Ammon's horn (tissue), 1 donor: ENCODE measurements at places on chromosomes 3 and 15.

GRCh38 chr15:100735129-100736053, 133.0 kb downstream of the ASB7 start:
- no peak for DNase-seq

DNA sequence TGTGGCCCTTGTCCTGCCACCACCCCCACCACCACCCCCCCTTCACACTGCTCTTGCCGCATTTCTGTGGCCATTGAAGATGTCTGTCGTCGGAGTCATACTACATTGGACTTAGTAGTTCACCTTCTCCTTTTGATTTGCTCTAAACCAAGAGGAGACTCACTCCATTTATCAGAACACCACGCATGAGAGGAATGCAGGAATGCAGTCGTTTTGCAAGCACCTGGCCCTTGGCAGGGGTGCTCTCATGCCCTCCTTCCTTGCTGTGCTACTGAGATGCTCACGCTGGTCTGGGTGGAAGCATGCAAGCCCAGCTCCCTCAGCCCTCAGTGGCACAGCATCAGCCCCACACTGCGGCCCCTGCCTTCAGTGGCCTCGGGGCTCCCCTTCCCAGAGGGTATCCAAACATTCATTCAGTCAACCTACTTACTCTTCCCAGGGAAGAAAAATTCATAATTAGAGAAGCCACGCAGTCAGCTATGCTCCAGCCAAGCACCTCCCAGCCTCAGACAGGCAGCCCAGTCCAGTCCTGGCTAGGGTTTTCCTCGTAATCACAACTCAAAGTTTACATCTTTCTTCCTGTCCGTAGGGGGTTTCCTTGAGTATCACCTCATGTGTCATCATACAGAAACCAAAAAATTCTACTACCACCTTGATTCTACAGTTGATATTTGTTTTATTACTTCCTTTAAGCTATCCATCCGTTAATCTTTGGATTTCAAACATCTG, 520.0 kb downstream of the GABRG3 start:
- DNase-seq: no peak

- no peak for DNase-seq
Observed at GRCh38 chr15:100245855-100246254, 95.9 kb downstream of the ADAMTS17 start.

DNA sequence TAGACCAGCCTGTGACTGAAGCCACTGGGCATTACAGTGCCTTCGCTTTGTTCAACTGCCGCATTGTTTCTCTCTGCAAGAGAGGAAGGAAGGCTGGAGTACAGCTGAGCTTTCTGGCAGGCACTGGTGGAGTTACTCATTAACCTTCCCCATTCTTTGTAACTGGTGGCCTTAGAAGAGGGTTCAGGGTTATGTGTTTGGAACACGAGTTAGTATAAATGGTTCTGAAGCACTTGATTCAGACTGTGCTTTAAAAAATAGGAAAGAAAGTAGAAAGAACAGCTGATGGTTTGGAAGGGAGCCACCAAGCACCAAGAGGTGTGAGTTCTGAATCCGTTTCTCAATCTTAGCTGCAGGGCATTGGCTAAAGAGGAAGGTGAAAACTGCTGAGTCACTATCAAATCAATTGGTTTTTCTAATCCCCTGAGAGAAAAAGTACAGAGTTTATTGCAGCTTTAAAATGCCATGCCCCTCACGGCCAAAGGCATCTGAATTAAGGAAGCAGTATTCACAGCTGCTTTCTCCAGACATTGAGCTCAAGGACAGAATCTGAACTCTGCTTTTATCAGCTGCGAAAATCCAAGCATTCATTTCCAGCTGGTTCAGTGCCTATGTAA, 3.6 kb downstream of the HGD start:
- peak; percentile 84 for DNase-seq

DNA sequence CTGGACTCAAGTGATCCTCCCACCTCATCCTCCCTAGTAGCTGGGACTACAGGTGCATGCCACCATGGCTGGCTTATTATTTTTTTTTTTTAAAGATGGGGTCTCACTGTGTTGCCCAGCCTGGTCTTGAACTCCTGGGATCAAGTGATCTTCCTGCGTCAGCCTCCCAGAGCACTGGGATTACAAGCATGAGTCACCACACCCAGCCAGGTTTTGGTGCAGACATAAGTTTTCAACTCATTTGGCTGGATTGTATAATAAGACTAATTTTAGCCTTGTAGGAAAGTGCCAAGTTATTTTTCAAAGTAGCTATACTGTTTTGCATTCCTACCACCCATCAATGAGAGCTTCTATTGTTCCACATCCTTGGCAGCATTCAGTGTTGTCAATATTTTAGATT, 32.1 kb downstream of the BUB1B start:
- no peak for DNase-seq

GRCh38 chr3:96236522-96236921, 577.9 kb upstream of the EPHA6 start:
- DNase-seq: no peak

DNA sequence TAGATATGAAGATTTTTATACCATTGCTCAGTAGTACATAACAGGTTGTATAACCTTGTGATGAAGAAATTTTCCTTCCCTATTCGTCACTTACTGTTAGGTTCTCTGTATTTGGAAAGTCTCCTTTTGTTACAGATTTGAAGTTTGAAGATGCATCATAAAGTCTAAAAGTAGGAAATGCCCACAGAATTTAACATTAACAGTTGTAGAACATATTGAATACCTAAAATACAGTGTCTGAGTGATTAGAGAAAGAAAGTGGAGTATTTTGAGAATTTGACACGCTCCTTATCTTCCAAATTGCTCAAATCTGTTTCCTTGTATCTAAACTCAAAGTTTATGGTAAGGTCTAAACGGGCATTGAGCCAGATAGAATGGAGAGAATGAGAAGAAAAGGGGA, 111.3 kb downstream of the MBNL1 start:
- DNase-seq: no peak

- DNase-seq: no peak
Observed at GRCh38 chr15:41792000-41792637, 17.8 kb downstream of the MAPKBP1 start.

- DNase-seq: no peak
Observed at GRCh38 chr3:55647063-55647462, 160.0 kb upstream of the WNT5A start.

DNA sequence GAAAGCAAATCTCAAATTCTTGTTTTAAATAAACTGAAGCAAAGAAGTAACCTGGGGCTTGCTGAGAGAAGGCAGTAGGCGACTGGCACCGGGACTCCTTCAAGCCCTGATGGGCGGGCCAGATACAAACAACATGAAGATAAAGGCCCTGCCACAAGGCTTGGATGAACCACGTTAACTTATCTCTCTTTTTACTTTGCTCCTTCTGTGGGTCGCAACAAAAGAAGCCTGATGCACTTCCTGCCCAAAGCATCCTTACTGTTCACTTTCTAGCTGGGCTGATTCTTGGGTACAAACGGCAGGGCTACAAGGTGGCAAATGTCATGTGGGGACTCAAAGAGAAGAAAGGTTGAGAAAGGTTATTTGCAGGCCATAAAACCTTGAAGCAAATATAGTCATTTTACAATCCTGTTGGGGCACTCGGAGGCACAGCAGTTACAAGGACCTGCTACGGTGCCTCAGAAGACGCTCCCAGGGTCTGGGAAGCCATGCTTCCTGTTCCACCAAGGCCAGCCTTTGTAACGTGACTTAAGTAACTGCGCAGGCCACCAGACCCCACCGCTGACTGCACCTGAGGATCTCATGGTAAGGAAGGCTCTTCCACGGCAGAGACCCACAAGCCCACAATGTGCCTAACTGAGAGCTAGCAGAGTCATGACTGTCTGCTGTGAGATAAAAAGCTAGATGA, 71.1 kb downstream of the CHSY1 start:
- no peak for DNase-seq

DNA sequence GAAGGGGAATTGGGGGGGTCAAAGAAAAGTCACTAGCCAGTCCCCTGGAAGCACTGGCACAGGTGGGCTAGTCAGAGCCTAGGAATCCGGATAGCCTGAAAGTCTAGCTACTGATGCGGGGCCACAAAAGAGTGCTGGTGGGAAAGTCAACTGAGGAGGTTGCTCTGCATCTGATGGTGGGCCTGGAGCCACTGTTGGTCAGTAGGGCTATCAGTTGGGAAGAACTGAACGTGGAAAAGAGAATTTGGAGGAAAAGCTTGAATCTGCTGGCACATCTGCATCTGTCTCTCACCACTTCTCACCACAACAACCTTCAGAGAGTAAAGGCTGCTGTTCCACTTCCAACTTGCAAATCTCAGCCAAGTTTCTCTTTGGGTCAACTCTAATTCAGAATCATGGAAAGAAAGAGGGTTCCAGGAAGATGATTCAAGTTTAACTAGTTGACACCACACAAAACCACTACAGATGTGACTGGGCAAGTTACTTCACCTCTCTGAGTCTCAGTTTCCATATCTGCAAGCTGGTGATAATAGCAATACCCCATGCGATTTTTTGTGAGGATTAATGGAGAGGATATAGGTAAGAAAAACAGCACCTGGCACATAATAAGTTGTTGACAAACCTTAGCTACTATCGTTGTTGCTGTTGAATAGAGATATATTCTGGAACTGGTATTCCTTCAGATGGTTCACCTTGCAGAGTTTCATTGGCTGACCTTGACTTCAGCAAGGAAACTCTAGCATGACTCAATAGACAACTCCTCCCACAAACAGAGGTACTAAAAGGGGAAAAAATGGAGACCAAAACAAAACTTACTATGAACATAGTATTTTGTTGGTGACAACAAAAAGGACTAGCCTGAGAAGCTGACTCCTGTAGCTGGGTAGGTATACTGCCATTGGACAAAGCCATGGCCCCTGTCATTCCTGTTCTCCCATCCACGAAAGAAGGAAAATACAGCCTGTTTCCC, 280.2 kb upstream of the STT3B start:
- DNase-seq: no peak

- DNase-seq: no peak
Observed at GRCh38 chr15:50151476-50151875, 30.5 kb upstream of the SLC27A2 start.

DNA sequence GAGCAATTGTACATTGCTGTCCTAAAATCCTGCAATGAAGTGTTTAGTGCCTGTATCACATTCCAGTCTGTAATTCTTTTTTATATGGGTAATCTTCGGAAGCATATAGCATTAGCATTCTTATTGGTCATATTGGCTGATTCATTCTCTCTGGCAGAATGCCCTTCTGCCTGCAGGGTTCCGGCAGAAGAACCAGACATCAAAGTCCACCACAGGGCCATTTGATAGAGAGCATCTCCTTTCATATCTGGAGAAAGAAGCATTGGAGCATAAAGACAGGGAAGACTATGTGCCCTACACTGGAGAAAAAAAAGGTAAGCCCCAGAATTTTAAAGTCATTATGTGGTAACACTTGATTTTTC, 39.6 kb downstream of the TMOD3 start:
- no peak for DNase-seq

GRCh38 chr3:132241776-132242514, 75.3 kb upstream of the ACP3 start:
- DNase-seq: peak; percentile 23

DNA sequence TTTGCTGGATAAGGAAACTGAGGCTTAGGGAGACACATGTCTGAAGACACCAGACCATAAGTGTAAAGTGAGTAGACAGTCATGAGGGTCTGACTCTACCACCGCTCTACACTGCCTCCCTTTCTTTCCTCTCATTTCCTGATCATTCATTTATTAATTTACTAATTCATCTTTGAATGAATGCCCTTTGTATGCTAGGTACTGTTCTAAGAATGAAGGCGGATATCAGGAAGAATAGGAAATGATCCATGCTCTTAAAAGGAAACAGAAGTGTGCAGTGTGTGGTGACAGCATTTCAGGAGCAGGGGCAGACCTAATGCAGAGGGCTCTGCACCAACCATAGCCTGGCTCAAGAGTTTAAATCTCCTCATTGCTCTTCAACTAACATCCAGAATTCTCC, 31.8 kb upstream of the PSMD6 start:
- DNase-seq: no peak

GRCh38 chr15:52018244-52018643, 775 bp upstream of the MAPK6 start:
- no peak for DNase-seq

- no peak for DNase-seq
Observed at GRCh38 chr3:154143873-154144272, 22.7 kb downstream of the ARHGEF26 start.

DNA sequence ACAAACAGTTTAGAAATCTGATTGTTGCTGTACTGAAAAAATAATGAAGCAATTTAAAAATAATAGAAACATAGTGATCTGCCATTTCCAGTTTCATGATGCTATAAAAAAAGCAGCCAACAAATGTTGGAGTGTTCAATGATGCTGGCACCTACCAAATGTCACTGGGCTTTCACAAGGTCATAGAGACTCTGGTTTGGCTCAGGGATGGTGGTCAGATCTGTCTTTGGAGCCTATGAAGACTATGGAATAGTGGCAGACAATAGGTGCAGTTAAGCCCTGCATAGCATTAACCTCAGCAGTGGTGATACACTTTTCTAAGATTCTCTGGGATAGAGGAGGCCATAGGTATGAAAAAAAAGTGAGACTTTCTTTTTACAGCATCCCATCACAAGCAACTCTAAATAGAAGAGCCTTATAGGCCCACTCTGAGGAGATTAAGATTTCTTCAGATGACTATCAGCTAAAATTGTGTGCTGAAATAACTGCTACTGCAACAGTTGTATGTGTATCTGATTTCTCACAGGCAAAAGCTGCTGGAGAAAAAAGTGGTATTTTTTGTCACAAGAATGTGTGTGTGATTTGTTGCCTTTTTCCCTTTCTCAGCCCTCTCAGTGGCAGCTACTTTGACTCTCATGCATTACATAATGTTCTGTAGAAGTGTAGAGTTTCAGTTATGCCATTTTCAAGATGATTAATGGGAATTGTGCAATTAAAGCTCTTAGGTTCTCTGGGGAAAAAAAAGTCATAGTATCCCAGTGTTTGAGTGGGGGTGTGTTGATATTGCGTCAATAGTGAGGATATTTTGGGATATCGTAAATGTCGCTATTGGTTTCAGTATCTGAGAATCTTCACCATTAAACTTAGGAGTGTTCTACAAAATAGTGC, 137.4 kb downstream of the MBNL1 start:
- DNase-seq: no peak

- no peak for DNase-seq
Observed at GRCh38 chr3:72050048-72050632, 265.2 kb upstream of the PROK2 start.

DNA sequence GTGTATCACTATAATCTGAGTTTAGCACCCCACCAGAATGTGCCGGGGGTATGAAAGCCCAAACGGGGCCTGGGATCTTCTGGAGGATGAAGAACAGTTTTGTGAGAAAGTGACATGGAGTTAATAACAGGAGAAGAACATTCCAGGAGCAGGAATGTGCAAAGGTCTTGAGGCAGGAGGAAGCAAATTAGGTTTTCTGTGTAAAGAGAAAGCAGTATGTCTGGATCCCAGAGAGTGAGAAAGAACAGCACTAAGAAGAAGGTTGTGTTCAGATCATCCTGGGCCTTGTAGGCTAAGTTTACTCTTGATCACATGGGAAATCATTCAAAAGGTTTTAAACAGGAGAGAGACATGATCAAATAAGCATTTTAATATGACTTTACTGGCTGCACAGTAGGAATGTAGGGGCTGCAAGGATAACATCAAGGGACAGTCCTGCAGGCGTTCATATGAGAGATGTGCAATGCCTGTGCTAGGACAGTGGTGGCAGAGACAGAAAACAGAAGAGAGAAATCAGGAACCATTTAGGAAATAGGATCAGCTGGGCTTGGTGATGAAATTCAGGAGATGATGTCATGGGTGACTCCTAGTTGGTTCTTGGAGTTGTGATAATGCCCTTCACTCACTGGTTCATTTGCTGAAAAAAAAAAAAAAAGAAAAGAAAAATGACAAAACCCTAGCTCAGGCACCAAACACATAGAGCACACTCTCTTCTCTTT, 113.5 kb downstream of the TNIK start:
- peak; percentile 38 for DNase-seq
